ENCODE measurements at places on chromosomes 6 and 20.

- no peak for DNase-seq
Measured at GRCh38 chr6:144665932-144666450, 380.9 kb downstream of the UTRN start.

DNA sequence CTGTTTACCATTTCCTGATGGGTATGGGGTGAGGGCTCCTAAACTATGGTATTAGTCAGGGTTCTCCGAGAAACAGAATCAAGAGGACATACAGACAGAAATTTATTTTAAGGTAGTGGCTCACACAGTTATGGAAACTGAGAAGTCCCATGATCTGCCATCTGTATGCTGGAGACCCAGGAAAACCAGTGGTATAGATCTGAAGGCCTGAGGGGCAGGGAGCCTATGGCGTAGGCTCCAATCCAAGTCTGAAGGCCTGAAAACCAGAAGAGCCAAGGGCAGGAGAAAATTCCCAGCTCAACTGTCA lies 93.6 kb downstream of the ANKRD6 start:
- no peak for DNase-seq

- no peak for DNase-seq
Measured at GRCh38 chr6:25036461-25036860, 100.7 kb upstream of the RIPOR2 start.

- no peak for DNase-seq
Measured at GRCh38 chr20:50012282-50013263, 29.8 kb downstream of the SNAI1 start.

DNA sequence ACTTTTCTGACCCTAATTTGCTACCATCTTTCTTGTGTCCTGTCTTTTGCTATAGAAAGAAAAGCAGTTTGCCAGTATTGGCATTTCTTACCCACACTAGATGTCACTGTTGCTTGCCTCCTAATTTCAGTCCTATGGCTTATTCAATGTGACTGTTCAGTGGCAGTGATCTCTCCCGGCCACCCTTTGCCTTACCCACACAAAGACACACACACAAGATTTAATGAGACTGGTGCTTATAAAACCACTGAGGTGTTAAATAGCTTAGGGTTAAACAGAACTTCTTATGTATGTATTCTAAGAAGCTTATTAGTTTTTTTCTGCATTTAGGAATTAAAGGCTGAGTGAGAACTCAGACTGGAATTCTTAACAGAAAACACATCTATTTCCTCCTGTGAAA lies 233.6 kb upstream of the ASCC3 start:
- peak; percentile 67 for DNase-seq

DNA sequence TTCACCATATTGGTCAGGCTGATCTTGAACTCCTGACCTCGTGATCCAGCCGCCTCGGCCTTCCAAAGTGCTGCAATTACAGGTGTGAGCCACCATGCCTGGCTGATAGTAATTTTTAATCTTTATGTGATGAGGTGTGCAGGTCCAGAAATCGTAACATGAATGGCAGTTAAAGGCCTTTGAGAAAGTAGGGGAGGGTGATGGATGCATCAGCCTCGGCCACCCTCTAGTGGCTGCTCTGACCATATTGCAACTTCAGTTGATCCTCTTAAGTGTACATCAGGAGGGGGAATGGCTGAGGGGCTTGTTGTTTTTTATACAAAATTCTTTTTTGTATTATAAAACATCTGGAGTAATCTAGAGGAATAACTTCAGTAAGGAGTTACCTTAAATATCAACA lies 193.0 kb downstream of the ZFAND3 start:
- DNase-seq: peak; percentile 43

- no peak for DNase-seq
Measured at GRCh38 chr6:43973357-43973756, 153.9 kb downstream of the MRPL14 start.

DNA sequence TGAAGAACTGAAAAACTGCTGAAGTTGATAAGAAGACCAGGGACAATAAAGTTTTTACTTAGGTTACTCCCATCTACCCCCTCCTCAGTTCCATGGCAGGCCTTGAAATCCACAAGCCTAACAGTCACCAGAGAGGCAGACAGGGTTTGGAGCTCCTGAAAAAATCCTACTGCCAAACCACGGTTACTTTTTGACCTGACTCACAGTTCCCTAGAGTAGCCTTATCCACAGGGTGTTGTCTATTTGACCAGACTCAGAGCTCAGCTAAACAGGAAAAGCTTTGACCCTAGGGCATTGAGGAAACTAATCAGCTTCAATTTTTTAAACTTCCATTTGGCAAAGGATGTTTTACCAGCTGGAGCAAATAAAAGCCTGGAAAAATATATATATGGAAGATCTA lies 257.7 kb upstream of the NT5E start:
- no peak for DNase-seq

DNA sequence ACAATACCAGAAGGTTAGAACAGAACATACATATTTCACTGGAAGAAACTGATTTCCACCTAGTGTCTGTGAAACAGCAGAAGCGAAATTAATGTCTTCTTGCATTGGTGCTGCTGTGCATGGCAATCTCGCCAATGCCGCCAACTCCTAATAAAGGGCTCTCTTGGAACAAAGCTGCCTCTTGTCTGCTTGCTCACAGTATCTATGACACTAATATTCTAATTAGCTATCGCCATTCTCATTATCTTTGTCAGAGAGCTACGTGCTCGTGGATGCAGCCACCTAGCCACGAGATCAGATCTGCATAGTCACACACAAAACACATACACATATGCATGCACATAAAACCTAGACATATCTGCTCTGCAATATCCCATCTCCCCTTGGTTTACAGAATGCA lies 145.9 kb upstream of the OLIG3 start:
- peak; percentile 16 for DNase-seq

DNA sequence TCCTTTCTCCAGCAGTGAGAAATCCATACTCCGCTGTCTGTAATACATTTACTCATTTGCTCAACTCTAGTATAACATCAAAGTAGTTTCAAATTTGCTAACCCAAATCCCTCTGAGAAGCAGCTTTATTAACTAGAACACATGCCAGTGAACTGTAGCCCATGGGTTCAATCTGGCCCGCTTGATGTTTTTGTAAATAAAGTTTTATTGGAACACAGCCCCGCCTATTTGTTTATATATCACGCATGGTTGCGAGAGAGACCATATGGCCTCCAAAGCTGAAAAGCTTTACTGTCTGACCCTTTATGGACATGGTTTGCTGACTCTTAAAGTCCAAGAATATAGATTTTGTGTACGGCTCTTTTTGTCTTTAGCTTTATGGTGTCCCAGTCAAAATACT lies 32.2 kb downstream of the CDYL start:
- no peak for DNase-seq

- no peak for DNase-seq
Measured at GRCh38 chr6:135240711-135241110, 59.6 kb downstream of the MYB start.

GRCh38 chr6:21747441-21747840 lies 153.9 kb downstream of the SOX4 start:
- peak; percentile 22 for DNase-seq

All from midbrain (tissue), 1 donor.